ENCODE measurements at places on chromosomes 7 and 10.

- DNase-seq, result no peak
These were observed 254.8 kb upstream of the ZMIZ1 start for GRCh38 chr10:78813998-78814399.

DNA sequence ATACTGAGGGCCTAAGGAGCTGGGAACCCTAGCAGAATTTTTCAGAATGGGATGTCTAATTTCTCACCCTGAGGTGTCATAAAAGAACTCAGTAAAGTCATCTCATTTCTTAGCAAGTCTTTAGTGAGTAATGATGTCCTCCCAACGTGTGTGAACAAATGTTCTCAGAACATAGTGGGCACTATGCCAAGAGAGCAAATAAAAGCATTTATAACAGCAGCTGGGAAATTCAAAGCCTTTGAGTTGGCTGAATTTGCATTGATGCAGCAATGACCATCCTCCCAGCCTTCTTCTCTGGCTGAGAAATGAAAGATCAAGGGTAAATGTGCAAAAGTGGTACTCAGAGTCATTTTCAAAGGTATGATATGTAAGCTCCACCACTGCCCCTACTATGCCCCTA, 109.4 kb downstream of the FAM107B start:
- peak; percentile 53 for DNase-seq

DNA sequence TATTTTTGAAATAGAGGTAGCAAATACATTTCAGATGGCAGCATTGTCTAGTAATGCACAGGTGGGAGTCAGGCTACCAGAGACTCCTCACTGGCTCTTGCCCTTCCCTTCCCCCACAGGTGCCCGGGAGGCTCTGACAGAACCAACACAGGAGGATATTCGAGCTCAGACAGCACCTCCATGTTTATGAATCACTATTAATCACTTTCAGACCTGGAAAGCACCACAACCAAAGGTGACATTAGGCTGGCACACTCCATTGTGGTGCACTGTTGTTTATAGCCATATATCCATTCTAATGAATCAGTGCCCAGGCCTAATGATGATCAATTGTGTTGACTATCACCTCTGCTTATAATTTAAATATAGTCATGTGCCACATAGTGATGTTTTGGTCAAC, 107.8 kb upstream of the NAMPT start:
- no peak for DNase-seq

GRCh38 chr10:1213252-1214070, 157.3 kb downstream of the WDR37 start:
- DNase-seq, result no peak

DNA sequence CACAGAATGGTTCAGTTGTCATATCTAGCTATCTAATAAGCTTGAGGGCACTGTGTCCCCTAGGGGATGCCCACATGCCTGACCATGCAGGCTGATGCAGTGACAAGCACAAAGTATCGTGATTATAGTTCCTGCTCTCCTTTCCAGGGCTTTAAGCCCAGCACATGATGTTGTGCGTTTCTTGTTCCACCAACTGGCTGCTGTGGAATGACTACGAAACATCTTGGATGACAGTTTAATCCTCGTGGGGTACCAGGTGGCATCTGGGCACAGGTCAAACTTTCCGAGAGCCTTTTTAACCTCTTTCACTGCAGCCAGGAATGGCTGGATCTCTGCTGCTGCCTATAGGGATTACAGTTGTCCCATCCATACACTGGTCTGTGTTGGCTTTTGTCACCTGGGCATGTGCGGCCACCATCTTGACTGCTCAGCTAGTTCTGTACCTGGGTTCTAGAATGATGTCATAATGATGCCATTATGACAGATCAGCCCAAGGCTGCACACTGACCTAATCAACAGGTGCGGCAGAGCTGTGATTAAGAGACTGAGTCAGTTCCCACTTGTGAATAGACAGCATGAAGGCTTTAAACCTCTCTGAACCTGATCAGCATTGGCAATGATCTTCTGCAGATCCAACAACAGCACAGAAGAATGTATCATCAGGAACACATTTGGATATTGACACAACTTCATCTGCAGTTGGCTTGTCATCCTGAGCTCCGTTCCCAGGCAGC, 144.1 kb downstream of the DLG5 start:
- DNase-seq, result no peak

- DNase-seq, result no peak
These were observed 197.5 kb upstream of the PRSS58 start for GRCh38 chr7:142455392-142455791.

DNA sequence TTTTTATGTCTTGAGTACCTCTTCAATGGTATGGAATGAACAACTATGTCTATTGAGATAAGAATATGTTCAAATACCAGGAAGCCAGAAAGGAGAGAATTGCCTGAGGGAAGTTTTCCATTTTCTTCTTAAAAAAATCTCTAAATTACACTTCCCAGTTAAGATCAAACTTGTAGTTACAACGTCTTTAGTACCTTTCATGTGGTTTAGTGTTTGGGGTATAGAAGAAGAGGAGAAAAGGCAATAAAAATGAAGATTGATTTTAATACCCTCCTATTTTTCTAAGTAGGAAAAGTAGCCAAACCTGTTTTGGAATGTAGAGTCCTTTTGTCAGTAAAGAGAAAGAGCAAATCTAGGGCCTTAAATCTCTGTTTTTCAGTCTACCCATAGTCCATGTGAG, 470.0 kb upstream of the SEMA3A start:
- DNase-seq, result no peak

DNA sequence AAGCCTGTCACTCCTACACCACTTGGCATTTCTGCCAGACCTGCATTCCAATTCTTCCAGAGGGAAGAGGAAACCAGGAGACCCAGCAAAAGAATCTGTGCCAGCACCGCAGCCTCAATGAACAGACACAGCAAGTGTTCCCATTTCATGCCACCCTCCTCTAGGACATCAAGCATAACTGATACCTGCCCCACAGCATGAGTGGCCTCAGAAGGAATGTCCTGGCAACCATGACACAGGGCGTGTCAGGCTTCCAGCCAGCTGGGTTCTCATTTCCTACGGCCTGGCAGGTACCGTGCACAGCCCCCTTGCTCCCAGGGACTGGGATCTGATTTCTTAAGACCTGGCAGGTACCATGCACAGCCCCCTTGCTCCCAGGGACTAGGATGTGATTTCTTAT, 7.8 kb downstream of the MAD1L1 start:
- no peak for DNase-seq

DNA sequence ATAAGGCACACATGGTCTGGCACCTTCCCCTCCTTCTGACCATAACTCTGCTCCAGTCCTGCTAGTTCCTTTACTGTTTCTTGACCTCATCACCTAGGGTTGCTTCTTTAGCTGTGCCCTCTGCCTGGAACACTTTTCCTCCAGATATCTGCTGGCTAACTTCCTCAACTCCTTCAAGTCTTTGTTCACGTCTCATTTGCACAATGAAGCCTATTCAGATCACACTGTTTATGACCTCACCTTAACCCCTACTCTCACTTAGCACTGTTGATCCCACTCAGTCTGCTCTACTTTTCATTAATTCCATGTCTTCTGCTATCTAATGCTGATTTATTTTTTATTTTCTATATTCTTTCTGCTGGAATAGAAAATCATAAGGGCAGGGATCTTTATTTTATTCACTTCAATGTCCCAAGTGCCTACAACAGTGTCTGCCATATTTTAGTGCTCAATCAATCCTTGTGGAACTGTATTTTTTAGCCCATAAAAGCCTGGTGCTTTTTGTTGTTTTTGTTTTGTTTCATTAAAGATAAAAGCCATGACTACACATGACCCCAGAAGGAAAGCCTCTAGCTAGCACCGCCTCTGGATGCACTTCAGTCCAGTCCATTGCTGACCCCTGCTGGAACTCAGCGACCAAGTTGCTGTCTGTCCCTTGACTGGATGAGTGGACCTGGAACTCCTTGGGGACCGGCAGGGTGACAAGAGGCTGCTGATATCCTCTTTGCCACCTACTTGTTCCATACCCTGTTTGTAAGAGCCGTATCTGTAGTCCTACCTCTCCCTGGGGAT, 12.3 kb downstream of the KLF14 start:
- DNase-seq, result peak; percentile 46

DNA sequence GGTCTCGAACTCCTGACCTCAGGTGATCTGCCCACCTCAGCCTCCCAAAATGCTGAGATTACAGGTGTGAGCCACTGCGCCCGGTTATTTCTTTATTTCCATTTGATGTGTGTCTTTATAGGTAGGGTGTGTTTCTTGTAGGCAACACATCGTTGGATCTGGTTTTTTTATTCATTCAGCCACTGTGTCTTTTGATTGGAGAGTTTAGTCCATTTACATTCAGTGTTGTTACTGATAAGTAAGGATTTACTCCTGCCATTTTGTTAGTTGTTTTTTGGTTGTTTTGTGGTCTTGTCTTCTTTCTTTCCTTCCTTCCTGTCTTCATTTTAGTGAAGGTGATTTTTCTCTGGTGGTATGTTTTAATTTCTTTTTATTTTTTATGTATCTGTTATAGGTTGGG, 16.9 kb downstream of the TMEM248 start:
- DNase-seq, result no peak

DNA sequence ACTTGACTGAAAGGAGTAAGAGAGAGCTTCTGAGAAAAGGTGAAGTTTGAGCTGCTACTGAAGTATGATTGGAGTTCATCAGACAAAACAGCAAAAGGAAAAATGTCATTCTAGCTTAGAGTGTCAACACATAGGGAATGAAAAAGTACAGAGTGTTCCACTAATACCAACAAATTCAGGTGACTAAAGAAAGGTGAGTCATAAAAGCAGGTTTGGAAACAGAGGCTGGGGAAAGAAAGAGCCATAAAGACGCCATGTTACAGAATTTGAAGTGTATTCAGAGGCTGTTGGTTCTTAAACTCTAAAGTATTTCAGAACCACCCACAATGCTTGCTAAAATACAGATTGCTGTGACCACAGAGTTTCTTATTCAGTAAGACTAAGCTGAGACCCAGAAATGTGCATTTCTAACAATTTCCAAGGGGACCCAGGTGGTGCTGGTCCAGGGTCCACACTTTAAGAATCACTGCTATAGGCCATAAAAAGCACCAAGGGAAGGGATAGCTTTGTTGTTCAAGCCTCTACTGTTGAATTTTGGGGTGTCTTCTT, 143.1 kb downstream of the ELAPOR2 start:
- DNase-seq, result no peak

- no peak for DNase-seq
These were observed 36.2 kb downstream of the WASL start for GRCh38 chr7:123712619-123713018.

GRCh38 chr10:127216786-127217185, 20.4 kb upstream of the INSYN2A start:
- no peak for DNase-seq

DNA sequence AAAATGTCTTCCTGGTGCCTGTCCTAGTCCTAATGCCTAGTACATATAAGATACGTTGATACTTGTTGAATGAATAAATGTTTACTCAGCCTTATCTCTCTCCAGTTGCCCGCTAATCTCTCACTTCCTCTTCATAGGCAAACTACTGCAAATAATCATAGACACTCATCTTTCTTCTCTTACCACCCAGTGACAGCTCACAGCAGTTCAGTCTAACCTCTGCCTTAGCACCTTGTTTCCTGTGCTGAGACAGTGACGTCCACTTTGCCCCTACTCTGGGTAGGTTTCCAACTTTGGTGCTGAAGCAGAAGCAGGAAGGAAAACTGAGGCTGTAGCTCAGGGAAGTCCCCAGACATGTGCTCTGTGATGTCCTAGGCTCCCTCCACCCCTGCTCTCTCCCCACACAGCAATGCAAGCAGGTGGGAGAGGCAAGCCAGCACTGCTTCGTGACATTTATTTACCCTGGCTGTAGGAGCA, 45.5 kb upstream of the RHOBTB1 start:
- no peak for DNase-seq

DNA sequence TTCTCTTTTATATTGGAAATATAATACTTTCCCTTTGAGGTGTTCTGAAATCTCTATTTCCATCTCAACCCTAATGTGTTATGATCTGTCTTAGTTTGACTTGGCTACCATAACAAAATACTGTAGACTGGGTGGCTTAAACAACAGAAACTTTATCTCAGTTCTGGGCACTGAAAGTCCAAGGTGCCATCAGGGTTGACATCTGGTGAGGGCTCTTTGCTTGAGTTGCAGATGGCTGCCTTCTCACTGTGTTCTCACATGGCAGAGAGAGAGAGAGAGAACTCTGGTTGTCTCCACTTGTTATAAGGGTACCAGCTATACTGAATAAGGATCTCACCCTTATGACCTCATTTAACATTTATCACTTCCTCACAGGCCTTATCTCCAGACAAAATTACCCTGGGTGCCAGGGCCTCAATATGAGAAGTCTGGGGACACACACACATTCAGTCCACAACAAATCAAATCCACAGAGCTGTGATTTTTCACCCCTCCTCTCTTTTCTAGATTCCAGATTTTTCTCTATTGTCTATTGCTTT, 104.5 kb downstream of the SRI start:
- DNase-seq, result no peak

DNA sequence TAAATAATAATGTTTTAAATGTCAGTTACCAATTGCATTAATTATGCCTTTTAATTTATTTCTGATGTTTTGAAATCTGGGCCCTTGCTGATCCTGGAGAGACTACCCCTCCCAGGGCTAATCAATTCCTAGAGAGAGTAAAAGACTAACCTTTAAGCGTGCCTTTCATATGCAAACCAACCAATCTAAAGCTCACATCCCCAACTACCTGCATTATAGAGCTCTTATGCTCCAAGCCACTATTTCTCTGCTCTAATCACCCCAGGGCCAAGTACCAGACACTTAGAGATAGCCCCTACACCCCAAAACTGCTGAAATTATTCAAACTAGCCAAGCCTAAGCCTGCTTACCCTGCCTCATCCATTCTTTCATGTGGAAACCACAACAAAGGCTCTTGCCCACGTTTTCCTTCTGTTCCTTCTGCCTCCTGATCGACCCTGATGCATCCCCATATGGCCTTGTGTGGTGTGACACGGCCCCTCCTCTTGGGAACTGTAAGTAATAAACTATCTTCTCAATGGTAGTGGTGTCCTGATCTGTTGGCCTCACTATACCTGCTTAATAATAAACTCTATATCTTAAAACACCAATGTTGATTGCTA, 97.7 kb downstream of the HIBADH start:
- no peak for DNase-seq

DNA sequence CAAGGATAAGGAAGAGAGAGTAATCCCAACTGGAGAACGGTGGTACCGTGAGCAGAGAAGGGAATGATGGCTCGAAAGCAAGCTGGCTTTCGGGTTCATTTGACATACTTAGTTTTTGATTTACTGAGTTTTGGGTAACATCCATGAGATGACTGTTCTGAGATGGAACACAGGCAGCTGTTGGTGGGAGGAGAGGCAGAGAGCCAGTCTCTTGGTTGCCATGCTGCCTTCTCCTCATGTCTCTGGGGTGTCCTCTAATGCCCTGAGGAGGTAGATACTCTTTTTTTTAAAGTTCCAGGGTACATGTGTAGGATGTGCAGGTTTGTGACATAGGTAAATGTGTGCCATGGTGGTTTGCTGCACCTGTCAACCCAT, 76.4 kb upstream of the NRP1 start:
- no peak for DNase-seq

GRCh38 chr10:115052728-115053127, 40.4 kb upstream of the ATRNL1 start:
- no peak for DNase-seq

- peak; percentile 95 for DNase-seq
These were observed 6.3 kb downstream of the RAPGEF5 start for GRCh38 chr7:22350466-22351328.

- no peak for DNase-seq
These were observed 1219.8 kb downstream of the GATA3 start for GRCh38 chr10:9274206-9274755.

GRCh38 chr10:109587366-109587765, 335.9 kb downstream of the XPNPEP1 start:
- no peak for DNase-seq

All from LNCaP clone FGC (cell line).